ENCODE measurements at places on chromosomes 7 and 10. TPM values are rescaled to one million over a fixed set of nuclear protein-coding genes. Genes with fewer than 3 reads are reported as not detected.

DNA sequence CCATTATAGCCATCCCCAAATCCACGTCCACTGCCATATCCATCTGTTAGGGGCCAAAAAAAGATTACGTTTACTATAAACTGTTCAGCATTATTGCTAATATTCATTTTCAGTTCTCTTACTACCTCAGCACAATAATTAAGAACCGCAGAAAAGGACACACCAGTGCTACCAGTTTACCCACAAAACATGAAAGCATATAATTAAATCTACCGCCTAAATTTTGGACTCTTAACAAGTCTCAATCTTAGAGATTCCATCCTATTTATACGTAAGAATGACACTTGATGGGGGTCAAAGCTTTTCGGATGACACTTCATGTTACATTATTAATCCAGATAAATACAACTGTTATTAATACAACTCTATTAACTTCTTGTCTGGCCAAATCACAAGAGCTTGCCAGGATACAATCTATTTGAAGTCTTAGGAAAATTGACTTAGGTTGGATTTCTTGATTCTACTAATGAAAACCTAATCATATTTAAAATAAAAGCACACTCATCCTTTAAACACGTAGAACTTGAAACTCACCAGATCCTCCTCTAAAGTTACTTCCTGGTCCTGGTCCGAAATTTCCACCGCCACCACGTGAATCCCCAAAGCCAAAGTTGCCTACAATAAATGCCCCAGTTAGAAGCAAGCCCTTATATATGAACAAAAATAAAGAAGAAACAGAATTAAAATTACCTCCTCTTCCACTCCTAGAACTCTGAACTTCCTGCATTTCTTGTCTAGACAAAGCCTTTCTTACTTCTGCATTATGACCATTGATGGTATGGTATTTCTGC, 4.5 kb downstream of the HNRNPA2B1 start:
- ATAC-seq = no peak

The PNLIPRP2 gene
- total RNA-seq = not detected

- no peak for ATAC-seq
These were observed 266.5 kb downstream of the GPR158 start for GRCh38 chr10:25441270-25441669.

DNA sequence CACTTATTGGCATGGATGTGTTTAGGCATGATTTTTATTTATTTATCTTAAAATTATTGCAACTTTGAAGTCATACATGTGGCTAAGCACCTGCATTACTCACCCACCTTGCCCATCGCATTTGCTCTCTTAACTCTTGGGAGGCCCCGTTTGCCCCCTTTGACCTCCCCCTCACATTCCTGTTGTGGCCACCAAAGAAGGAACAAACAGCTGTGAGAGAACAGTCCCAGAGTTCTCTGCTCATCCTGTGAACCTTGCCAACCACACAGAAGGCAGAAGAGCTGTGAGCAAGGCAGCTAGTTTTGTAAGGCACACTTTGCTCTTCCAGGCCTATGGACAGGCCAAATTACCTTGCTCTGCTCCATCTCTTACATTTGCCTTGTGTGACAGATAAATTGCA, 23.6 kb upstream of the FGL2 start:
- no peak for ATAC-seq

GRCh38 chr10:33876584-33877400, 542.3 kb upstream of the NRP1 start:
- ATAC-seq = peak; percentile 42

DNA sequence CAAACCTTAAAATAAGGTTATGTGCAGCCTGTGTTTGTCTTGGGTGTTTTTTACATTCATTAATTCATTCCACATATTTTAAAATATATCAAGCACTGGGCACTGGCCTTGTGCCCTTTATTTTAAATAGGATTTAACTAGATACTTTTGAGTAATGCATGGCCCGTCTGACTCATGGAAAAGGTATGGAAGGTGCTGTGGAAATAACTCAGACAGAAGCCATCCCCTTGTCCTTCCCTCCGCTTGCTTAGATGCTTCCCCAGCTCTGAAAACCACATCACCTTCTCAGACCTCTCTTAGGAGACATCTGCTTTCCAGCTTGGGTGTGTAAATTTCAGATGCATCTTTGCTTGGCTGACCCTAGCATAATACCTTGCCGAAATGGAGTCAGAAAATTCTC, 30.5 kb downstream of the SLC18A2 start:
- peak; percentile 20 for ATAC-seq

DNA sequence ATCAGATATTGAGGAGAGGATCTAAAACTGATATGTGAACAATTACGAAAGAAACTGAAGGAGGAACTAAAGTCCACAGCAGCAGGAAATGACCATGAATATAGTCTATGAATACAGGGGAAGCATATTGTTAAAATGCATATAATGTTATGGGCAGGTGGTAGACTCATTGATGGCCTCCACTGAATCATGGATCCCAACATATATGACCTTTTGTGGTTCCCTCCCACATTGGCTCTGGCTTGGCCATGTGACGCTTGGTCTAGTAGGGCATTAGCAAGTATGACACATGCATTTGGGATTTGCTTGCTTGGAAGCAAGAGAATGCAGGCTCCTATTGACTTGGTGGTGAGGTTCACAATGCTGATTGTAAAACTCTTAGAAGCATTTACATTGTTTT, 55.2 kb upstream of the RAB18 start:
- peak; percentile 62 for ATAC-seq

- peak; percentile 52 for ATAC-seq
These were observed 441.2 kb downstream of the PLXDC2 start for GRCh38 chr10:20257422-20257821.

The GPC2 gene
- total RNA-seq = 0.20 TPM

The RBP3 gene
- total RNA-seq = not detected

DNA sequence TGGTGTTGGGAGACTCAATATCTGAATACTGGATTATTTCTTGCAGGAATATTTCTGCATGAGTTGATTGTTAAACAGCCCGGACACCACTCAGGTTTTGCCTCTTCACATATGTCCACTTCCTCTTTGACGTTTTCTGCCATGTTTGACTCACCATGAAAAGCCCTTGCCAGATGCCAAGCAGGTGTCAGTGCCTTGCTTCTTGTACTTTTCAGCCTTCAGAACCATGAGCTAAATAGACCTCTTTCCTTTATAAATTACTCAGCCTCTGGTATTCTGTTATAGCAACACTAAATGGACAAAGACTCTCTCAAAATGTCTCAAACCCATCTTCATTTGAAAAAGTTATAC, 24.7 kb upstream of the MACC1 start:
- ATAC-seq = peak; percentile 30

GRCh38 chr7:16918288-16918895, 36.6 kb upstream of the AGR3 start:
- peak; percentile 12 for ATAC-seq

DNA sequence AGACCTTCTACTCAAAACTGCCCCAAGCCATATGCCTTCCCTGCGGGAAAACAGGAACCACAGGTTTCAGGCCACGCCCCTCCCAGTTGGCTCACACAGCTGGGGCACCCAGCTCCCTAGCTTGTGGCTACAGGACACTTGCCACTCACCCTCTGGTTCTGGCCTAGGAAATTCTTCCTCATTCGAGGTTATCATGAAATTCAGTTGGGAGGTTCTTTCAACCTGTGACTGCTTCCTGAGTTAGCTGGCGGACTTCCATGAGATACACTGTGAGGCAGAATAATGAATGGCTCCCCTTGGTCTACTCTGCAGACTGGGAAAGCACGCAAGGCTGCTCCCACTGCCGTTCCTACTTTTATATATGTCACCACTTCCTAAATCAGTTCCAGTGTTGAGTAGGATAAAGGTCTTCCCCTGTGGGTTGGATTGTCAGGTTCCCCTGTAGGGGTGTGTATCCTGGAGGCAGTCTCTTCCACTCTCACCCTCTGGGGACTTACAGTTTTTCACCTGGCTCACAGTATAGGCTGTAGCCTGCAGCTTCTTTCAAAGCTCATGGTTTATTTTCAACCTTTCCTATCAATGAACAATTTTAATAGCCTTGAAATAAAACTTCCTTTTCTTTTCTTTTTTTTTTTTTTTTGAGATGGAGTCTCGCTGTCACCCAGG, 37.0 kb downstream of the GPR22 start:
- peak; percentile 99 for ATAC-seq

GRCh38 chr10:122499012-122499411, 37.7 kb downstream of the HTRA1 start:
- ATAC-seq = no peak

The SMKR1 gene
- total RNA-seq = not detected

DNA sequence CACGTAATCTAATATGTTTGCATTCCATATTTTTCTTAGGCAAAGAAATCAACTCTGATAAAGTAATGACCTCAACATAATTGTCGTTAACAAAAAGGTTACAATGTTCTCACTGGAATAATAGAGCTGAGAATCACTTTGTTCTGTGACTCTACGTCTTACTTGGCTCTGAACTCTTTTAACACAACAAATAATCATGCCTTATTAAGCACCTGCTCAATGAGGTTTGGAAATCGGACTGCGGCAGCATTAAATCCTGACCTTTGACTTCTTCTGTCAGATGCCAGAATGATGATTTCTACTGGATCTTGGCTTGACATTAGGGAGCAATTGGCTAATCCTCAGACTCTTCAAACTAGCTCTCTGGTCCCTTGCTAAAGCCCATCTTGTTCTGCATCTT, 233.6 kb downstream of the SEMA3D start:
- ATAC-seq = no peak

GRCh38 chr10:15849316-15849715, 11.0 kb downstream of the MINDY3 start:
- ATAC-seq = no peak

GRCh38 chr10:122374859-122375678, 561 bp downstream of the PLEKHA1 start:
- peak; percentile 60 for ATAC-seq

The CYP3A5 gene
- total RNA-seq = 26.4 TPM

All from esophagus mucosa (tissue), 1 donor.